ENCODE measurements at places on chromosomes 4 and X.

- DNase-seq: peak; percentile 40
These were observed 52.8 kb downstream of the GPRIN3 start for GRCh38 chr4:89254847-89255246.

GRCh38 chr4:144014808-144015207 is 4.4 kb downstream of the GYPB start:
- no peak for DNase-seq

- no peak for DNase-seq
These were observed 1.1 kb upstream of the UBE2A start for GRCh38 chrX:119573222-119573621.

GRCh38 chrX:46543441-46543840 is 1.8 kb downstream of the ZNF674 start:
- no peak for DNase-seq

GRCh38 chr4:109754093-109754857 is 24.4 kb upstream of the PLA2G12A start:
- no peak for DNase-seq

- no peak for DNase-seq
These were observed 133.7 kb downstream of the FAM53A start for GRCh38 chr4:1550122-1551070.

DNA sequence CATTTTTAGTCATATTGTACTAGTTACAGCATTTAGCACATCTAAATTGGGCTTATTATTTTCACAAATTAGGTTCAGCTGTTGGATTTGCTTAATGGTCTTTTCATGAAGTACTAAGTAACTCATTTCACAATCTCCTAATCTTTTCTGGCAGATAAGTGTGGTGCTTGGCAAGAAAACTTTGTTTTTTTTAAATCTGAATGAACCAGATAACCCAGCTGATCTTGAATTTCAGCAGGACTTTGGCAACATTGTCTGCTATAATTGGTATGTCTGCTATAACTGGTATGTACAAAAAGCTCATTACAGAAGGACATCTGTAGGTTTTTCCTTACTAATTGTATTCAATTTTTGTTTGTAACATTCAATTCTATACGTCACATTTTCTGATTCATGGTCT is 22.7 kb downstream of the WDR19 start:
- DNase-seq: no peak

DNA sequence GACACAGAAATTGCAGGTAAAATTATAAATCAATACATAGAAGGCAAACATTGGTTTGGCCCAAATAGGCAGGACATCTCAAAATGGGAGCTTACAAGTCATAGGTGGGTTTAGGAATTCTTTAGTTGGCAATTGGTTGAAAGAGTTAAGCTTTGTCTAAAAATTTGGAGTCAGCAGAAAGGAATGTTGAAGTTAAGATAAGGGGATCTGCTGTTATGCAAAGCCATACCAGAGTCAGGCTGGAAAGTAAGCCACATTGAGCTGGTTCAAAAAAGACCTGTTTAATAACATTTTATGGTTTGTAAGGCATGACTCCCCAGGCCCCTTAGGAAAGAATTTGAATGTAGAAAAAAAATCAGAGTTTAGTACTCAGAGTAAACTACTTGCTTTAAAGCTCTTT is 92.6 kb downstream of the IL13RA2 start:
- DNase-seq: no peak

DNA sequence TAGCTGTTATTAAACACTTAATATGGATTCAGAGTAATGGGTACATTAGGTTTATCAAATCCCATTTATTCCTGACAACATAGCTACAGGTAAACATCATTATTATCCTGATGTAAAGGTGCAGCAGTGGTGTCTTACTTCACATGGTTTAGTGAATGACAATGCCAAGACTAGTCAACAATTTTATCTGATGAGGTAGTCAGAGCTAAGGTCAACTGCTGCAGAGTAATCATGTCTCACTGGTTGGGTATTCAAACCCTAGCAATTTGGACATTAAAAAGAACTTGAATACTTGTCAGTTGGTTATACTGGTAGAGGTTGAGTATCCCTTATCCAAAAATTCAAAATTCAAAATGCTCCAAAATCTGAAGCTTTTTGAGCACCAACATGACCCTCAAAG is 117.6 kb downstream of the MAB21L2 start:
- DNase-seq: no peak

GRCh38 chr4:11768251-11768972 is 339.7 kb upstream of the HS3ST1 start:
- DNase-seq: no peak

GRCh38 chr4:109301651-109302360 is 652 bp downstream of the COL25A1 start:
- DNase-seq: no peak

GRCh38 chr4:154642373-154643009 is 30.0 kb upstream of the FGG start:
- DNase-seq: no peak

DNA sequence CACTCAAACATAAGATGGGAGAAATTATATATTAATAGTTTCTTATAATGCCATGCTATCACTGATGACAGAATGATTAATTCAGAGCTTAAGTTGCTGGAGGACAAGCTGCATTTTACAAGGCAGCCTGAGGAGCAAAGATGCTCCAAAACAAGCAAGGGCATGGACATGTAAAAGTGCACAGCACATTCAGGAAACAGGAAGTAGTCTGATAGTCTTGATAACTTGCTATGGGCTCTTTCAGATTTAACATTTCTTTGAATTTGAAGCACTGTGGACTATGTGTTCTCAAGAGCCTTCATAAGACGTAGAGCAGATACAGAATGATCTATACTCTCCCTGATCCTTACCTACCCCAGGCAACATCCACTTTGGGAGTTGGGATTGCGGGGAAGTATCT is 50.0 kb downstream of the AMMECR1 start:
- no peak for DNase-seq

- DNase-seq: no peak
These were observed 48.0 kb upstream of the KLHL8 start for GRCh38 chr4:87268411-87268810.

- no peak for DNase-seq
These were observed 208.4 kb downstream of the ANTXR2 start for GRCh38 chr4:79864500-79865200.

GRCh38 chr4:108850219-108850649 is 87.4 kb upstream of the ETNPPL start:
- no peak for DNase-seq

GRCh38 chr4:102868781-102869568 is at the start of gene CISD2:
Gene CISD2, plus strand, starts transcription at chr4:102868992. Its CDS starts 93 bp downstream, at chr4:102869085.
- peak; percentile 85 for DNase-seq

GRCh38 chr4:55864577-55865223 is 11.3 kb downstream of the EXOC1 start:
- DNase-seq: no peak

DNA sequence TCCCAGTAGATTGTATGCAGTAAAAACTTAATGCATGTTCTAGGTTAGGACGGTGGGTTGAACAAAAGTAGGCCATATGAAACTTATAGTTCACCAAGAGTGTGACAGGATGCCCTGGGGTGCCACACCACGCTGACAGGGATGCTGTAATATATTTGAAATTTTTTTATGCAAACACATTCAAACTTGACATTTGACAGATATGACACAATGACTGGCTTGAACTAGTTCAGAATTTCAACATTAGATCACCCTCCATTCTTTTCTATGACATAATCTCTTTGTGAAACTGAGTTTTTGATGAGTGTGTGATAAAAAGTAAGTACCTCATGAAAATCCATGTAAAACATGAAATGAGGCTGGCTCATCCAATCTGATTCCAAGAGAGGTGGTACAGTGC is 198.4 kb downstream of the PALLD start:
- no peak for DNase-seq

- DNase-seq: no peak
These were observed 40.1 kb downstream of the BTC start for GRCh38 chr4:74754218-74754617.

DNA sequence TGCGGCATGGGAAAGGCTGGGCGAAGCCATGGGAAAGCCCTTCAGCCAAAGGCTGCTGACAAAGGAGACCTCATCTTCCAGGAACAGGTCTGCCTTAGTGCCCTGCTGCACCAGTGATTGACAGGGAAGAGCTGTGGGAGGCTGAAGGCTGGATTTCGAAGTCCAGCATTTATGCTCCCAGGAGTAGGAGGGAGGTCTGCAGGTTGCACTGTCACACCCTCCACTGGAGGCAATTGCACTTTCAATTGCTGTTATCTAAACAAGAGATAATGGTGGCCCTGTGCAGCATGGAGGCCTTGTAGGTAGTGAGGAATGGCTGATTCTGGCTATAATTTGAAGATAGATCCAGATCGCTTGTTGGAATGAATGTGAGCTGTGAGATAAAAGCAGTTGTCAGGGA is 43.7 kb downstream of the FAM114A1 start:
- no peak for DNase-seq

DNA sequence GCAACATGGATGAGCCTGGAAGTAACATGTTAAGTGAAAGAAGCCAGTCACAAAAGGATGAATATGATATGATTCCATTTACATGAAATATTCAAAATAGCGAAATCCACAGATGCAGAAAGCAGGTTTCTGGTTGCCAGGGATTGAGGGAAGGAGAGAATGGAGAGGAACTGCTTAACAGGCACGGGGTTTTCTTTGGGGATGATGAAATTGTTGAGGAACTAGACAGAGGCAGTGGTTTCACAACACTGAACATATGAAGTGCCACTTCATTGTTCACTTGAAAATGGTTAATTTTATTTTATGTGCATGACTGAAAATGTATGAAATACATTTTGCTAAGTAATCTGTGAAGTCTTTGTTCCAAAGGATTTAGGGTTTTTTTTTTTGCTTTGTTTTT is 182.5 kb upstream of the TBL1X start:
- DNase-seq: no peak

DNA sequence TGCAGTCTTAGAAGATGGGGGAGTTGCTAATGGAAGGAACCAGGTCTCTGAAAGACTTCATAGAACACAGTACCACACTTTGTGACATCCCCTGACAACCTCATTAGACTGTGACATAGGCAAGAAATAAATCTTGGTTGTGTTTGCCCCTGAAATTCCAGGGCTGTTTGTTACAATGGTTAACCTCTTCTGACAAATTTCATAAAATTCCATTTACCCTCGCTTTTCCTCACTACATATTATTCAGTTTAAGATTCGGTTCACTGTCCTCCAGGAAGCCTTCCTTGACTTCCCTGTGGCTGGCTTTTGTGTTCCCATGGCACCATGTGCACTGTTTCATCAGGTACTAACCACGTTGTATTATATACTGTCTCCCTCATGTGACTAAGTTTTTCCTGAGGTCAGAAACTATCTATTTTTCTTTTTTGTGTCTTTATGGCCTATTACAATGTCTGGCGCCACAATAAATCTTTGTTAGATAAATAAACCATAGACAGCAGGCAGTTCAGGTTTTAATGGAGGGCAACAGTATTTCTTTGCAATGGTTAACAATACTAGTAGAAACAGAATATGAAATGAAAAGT is 54.2 kb downstream of the ATXN3L start:
- DNase-seq: no peak

DNA sequence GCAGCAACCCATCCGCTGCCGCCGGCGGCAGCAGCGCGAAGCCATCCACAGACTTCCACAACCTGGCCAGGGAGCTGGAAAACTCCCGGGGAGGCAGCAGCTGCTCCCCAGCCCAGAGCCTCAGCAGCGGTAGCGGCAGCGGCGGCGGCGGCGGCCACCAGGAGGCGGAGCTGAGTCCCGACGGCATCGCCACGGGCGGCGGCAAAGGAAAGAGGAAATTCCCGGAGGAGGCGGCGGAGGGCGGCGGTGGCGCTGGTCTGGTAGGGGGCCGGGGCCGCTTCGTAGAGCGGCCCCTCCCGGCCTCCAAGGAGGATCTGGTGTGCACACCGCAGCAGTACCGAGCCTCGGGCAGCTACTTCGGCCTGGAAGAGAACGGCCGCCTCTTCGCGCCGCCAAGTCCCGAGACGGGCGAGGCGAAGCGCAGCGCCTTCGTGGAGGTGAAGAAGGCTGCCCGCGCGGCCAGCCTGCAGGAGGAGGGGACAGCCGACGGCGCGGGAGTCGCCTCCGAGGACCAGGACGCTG is 4.9 kb downstream of the PRDM8 start:
- peak; percentile 71 for DNase-seq

DNA sequence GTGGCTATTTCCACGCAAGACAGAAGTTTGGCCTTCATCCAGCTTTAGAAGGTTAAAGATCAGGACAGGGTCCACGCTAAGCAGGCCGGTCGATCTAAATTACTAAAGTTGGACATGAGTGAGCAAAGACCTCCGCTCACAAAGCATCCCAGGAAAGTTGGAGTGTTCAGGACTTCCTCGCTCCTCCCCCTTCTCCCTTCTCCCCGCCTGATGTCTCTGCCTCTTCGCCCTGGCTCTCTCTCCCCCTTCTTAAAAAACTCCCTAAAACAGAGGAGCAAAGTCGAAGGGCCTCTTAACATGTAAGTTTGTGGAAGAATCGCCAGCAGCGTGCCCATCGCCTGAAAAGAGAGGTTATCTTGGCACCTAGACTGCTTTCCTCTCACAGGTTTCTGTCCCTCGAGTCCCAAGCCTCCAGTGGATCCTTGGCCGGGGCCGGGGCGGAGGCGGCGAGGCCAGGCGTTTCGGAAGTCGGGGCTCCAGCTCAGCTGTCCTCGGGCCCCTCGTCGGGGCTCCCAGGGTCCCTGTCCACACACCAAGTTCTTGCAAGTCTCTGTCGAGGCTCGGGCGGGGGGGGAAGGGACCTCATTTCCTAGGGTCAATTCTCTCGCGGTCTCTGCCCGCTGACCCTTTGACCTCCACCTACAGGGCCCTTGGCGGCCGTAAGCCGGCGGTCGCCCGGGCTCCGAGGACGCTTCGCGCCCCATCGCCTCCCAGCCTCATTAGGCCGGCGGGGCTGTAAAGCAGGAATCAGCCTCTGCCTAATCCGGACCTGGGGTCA is 7.6 kb downstream of the ZIC3 start:
- no peak for DNase-seq

GRCh38 chrX:74272230-74272629 is 31.8 kb upstream of the ZCCHC13 start:
- no peak for DNase-seq

GRCh38 chr4:56132835-56133234 is 184.1 kb downstream of the CEP135 start:
- DNase-seq: no peak

DNA sequence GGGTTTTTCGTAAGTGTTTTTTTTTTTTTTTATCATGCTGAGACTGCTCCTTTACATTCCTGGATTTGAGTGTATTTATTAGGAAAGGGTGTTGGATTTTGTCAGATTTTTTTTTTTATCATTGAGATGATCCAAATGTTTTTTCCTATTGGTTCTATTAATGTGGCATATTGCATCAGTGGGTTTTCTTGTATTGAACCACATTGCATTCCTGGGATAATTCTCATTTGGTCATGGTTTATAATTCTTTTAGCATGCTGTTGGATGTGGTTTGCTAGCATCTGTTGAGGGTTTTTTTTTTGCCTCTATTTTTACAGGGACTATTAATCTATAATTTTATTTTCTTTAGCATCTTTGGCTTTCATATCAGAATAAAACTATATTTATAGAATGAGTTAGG is 28.8 kb downstream of the COL4A5 start:
- no peak for DNase-seq

- no peak for DNase-seq
These were observed 1181.4 kb downstream of the RPA4 start for GRCh38 chrX:98065151-98065550.

DNA sequence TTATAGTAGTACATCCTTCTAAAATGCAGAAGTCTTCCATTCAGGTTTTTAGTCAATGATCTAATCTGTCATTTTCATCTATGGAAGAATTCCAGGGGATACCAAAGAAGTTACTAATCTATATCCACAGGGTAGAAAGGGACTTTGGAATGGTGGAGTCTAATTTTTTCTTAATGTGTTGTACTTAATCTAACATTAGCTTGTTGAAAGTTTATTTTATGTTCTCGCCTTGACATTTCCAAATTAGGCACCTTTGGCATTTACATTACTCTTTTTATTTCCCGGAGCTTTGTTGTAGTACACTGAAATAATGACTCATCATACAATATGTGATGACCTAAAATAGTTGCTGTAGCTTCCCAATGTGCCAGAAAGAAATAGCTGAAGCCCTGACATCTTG is 91.5 kb downstream of the HTR2C start:
- no peak for DNase-seq
